ENCODE measurements at places on chromosomes 1 and 21.

DNA sequence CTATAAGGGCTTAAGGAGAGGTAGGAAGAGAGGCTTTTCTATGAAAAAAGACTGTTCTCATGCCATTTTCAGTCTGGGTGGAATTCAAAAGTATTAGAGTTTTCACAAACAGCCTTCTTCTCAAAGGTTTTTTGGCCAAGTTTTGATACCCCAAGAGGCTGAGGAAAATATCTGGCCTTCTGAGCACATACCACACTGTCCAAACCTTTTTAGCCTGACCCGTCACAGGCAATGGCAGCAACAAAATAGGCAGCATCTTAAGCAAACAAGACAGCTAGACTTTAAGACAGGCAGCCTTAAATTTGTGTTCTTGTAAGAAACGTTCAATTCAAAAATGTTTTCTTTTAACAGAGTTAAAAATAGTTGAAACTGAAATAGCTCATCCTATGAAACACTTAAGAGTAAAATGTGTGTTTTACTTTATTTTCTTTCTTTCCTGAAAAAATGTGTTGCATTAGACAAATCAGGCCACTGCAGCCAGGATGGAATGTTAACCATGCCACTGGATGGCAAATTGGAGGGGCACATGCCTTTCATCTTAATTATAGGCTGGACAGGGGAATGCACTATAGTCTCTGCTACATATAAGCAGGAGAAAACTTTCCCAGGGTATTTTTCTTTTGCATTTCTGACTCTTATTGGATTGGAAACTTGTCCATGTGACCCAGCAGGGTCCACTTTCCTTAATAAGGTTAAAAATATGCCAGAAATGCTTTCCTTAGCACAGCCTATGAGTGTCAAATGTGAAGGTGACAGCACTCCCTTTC, 315.0 kb downstream of the TGFB2 start:
- no peak for ATAC-seq

DNA sequence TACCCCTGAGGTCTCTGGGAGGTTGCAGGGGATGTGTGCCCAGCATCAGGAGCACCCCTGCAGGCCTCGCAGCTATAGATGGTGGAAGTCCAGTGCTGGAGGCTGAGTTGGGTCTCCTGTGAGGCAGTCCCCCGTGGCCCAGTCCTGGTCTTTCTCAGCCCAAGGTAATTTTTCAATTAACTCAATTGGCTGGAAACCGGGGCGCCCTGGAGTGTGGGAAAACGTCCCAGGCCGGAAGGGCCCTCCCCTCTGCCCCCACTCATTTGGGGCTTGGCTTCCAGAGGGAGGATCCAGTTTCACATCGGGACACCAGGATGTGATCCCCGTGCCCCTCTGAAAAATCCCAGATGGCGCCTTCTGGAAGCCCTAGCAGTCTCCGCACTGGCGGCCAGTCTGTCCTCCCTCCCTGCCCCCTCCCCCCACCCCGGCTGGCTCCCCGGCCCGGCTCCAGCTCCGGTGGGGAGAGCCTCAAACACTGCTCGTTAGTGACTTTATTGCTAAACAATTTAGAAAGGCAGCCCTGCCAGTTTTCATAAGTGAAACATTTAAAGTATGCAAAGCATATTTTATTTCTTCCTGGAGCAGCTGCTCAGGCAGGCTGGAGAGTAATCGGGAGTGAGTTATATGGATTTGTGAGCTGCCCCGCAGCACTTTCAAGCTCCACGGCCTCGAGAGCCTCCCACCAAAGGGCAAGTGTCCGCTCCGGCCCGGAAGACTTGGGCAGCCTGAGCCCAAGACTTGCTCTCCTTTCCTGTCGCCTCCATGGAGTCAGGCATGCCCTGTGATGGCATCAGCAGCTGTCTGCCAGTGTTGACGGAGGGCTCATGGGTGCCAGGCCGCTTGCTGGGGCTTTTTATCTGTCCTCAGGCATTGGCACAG, 208.2 kb upstream of the TMEM51 start:
- peak; percentile 88 for ATAC-seq

- ATAC-seq, result no peak
These were observed 426.3 kb downstream of the AGBL4 start for GRCh38 chr1:49597436-49597835.

GRCh38 chr21:31910074-31910470, 37.3 kb downstream of the HUNK start:
- no peak for ATAC-seq

GRCh38 chr1:222979561-222979960, 163.5 kb downstream of the TLR5 start:
- no peak for ATAC-seq

GRCh38 chr1:209732725-209733124, 23.1 kb upstream of the TRAF3IP3 start:
- no peak for ATAC-seq

- ATAC-seq, result no peak
These were observed 38.4 kb upstream of the AGL start for GRCh38 chr1:99811747-99812146.

DNA sequence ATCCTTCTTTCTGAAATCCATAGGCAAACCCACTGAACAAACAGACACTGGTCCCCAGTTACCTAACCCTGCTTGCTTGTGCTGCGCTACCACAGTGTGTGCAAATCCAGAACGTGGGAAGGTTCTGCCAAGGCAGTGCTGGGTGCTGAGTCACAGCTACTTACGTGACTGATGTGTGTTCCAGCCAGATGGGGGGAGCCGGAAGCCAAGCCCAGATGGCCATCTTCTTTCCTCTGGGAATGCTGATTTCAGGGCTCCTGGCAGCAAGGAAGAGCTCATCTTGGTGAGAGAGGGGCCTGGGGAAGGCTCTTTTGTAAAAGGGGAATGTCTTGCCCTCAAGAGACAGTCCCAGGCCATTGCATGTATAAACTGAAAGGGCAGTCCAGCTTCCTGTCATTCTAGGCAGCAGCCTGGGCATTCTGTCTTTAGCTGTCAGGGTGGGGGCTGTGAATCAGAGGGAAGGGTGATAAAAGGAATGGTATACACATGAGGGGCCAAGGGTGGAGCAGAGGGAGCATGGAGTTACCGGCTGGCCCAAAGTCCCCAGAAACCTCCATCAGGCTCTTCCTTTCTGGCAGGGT, 54.1 kb downstream of the CD46 start:
- peak; percentile 95 for ATAC-seq

DNA sequence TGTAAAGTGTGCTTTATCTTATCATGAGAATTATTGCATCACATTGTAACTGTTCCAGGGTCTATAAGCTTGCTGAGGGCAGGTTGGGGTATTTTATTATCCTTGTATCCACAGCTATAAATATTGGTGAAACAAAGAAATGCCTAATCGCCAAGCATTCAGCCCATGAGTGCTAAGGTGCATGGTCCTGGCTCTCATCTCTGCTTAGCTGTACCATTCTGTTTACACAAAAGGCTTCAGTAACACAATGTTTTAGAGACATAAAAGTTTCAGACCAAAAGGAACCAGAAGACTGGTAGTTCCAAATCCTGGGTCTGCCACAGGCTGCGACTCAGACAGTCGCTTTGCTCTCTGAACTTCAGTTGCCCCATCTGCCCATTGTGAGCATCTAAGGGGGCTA, 99.6 kb upstream of the C8B start:
- no peak for ATAC-seq

GRCh38 chr1:37513795-37514349, 694 bp downstream of the MEAF6 start:
- ATAC-seq, result no peak

GRCh38 chr21:45607021-45607908, 36.3 kb upstream of the PCBP3 start:
- no peak for ATAC-seq
